ENCODE measurements at places on chromosomes 7 and 10.

DNA sequence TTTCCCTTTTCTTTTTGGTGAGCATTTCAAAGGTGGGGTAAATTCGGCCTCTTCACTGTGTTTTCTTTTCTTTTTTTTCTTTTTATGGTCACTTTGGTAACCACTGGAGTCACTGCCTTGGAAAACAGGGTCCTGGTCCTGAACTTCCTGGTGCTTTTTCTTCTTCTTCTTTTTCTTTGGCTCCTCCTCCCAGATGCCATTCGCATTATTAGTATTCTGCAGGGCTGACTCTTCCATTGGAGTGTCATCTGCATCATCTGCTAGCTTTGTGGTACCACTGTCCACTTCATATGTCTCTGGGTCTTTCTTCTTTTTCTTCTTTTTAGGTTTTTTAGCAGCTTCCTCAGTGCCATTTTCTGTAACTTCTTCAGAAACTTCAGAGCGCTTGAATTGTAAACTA is 10.5 kb downstream of the POLR1F start:
- no peak for DNase-seq

DNA sequence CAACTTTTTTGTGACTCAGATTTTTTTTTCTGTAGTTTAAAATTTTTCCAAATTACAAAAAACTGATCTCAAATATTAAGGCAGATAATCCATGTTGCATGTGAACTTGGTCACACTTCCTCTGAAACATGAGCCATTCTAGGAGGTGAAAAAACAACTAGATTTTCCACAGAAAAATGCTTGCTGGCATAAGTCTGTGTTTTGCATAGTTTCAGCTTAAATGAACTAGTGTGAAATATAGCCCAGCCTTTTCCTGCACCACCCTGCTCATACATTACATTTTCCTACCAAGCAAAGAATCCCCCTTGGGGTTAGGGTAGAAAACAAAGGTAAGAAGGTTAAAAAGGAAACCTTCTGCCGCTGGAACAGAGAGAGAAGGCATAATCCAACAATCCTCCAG is 48.2 kb downstream of the SLC25A13 start:
- no peak for DNase-seq

- no peak for DNase-seq
Measured at GRCh38 chr7:39644170-39644569, 20.8 kb downstream of the RALA start.

DNA sequence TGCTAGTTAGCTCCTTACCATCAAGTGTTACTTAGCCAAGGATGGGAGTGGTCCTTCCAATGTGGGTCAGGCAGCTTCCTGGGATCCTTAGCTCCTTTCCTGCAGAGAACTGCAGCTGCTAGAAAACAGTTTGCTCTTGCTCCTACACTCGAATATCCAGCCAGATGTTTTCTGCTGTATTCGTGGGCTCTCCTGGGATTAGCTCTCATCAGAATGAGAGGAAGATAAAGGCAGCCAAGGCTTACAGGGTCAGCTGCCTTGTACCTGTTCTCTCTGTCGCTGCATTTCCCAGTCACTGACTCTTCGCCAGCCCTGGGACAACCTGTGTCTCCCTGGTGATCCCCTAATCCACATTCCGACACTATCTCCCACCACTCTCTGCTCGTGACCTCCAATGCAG is 29.0 kb downstream of the NEUROD6 start:
- DNase-seq, result no peak

GRCh38 chr7:138837627-138838026 is 39.6 kb upstream of the ATP6V0A4 start:
- no peak for DNase-seq

- DNase-seq, result no peak
Measured at GRCh38 chr10:28676326-28676967, 874 bp upstream of the BAMBI start.

DNA sequence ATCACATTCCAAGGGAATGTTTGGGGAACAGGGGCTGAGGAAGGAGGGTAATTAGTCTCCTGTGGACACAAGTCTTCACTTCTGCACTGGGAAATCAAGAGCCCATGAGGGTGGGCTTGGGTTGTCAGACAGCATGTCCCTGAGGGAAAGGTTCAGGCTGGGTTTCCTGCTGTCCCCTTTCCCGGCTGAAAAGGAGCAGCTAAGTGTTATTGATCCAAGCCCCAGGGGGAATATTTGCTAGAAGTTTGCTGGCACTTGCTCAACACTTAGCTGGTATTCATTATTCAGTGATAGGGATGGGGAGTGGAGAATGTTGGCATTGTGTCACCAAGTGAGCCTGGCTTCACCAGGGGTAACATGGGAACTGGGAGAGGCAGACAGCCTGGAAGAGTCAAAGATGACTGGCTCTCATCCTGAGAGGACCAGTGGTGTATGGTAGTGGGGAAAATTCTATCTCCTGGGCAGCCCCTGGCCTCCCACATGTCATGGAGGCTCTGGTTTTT is 344.4 kb upstream of the PODXL start:
- no peak for DNase-seq

DNA sequence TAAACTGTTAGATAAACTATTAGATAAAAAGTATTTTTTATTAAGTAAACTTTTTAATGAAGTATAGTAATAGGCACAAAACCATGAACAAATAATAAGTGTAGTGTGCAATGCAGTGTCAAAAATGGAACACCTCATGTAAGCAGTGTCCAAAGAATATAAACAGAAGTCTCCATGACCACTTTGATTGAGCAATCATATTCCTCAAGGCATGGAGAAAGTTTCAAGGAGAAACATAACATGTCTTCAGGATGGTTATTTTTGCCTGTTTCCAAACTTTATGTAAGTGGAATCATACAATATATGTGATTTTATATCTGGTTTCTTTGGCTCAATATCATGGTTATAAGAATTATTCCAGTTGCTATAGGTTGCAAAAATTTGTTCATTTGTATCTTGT is 6.1 kb upstream of the RELN start:
- DNase-seq, result no peak

DNA sequence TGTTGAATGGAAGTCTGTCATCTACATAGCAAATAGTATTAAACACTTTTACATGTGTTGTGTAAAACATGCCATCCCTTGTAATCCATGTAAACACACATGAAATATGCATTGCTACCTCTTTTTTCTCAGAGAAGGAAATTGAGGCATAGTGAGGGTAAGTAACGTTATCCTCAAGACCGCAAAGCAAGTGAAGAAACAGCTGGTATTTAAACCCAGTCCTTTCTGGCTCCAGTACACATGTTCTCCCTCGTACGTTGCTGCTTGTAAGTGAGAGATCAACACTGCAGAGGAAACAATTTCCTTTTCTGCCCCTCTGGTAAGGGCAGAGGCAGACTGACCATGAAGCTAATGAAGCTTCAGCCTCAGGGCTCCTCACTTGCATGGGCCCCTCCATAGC is 28.5 kb downstream of the MAP3K8 start:
- DNase-seq, result no peak

DNA sequence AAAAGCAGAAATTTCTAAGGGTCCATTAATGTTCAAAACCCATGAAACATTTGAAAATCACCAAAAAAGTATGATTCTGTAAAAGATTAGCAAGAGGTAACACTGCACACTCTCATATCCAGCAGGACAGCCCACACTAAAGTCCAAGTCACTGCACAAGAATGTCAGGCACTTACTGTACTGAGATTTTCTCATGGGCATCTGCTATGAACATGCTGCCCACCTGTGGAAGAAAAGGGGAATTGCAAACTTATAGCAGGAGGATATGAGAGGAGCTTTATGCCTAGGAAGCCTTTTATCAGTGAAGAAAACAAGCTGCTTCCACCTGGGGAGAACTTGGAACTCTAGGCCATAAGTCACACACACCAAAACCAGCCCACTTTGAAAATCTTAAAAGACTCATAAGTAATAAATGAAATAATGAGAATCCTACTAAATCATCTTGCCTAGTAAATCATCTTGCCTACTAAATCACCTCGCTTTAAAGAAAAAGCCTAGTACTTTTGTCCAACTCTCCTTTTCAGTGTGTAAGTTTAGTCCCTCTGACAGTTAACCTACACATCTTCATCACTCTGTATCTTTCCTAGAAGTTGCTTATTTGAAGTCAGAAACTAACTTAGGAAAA is 46.1 kb downstream of the ARMH3 start:
- no peak for DNase-seq

- DNase-seq, result no peak
Measured at GRCh38 chr10:11901454-11901832, 78.3 kb downstream of the PROSER2 start.
